ENCODE measurements at places on chromosomes 3 and 15.

GRCh38 chr3:11619946-11620652, 23.6 kb downstream of the VGLL4 start:
- DNase-seq = no peak

DNA sequence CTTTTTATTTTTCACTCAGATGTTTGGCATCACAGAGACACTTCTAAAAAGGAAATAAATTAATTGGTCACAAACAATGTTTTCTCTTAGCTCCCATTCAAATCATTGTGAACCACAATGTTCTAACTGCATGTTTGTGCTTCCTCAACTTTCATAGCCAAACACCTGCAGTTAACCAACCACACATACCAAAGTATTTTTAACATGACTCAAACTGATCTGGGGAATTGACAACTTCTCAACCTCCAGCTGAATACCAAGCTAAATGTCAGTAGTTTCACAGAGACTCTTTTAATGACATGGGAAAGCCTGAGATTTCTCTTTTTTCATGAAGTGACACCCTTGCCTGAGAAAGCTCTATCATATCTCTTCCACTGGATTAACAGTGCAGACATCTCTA, 217.9 kb upstream of the MME start:
- DNase-seq = no peak

DNA sequence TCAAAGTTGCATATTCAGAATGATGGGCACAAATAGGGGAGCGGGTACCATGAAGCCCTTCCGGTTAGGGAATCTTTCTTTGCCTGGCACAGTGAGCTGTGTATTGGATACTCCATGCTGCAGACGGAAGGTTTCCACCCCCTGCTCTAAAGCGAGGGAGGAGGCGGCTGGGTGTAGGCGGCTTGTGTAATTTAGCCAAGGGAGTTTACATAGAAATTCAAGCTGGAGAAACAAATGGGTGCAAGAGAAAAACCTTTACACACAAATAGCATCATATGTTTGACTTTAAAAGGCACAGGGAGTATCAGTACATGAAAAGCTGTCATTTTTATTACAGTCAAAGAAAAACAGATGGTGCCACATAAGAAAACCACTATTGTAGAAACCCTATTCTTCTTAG, 59.3 kb upstream of the ADCY5 start:
- no peak for DNase-seq

DNA sequence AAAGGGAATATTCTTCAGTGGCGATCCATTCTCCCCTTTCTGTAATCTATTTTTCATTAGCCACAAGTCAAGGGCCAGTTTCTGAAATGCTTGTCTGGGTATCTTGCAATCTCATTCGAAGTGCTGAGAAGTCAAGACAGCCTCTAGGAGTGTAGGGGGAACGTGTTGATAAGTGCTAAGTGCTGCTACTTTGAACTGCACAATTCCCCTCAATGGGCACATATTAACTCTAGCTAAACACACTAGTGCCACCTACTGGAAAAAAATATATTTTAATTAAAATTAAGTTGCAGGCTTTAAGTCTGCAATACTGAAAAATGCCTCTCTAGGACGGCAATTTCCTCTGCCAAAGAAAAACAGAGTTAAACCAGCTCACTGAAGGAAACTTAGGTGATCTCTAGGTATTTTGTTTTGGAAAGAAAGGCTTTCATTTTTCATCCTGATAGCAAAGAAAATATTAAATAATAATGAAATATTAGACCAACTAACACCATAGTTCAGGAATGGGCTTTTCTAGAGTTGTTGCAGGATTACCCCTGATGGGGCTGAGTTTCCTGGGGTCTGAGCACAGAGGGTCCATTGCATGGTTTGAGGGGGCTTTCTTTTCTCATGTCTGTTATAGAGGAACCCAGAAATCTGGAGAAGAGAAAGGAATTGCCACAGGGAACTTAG, 181.9 kb upstream of the KBTBD8 start:
- DNase-seq = peak; percentile 54

DNA sequence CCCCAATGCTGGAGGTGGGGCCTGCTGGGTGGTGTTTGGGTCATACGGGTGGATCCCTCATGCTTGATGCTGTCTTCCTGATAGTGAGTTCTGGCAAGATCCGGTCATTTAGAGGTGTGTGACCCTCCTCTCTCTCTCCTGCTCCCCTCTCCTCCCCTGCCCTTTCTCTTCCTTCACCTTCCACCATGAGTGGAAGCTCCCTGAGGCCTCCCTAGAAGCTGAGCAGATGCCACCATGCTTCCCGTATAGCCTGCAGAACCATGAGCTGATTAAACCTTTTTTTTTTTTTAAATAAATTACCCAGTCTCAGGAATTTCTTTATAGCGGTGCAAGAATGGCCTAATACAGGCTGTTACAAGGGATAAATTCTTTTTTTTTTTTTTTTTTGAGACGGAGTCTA, 36.3 kb upstream of the IQSEC1 start:
- no peak for DNase-seq

DNA sequence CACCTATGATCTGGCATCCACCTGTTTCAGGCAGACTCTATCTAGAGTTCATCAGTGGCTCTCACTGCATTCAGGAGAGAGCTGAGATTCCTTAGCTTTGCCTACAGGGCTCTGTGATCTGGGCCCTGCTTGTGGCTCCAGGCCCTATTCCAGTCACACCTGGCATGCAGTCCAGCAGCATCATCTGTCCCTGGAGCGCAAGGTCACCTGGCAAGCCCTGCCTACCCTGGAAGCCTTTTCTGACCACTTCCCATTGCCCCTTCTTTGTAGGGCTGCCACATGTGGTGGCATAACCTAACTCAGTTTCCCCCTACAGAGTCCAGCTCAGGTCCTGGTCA, 115.1 kb upstream of the PLXNA1 start:
- DNase-seq = no peak

DNA sequence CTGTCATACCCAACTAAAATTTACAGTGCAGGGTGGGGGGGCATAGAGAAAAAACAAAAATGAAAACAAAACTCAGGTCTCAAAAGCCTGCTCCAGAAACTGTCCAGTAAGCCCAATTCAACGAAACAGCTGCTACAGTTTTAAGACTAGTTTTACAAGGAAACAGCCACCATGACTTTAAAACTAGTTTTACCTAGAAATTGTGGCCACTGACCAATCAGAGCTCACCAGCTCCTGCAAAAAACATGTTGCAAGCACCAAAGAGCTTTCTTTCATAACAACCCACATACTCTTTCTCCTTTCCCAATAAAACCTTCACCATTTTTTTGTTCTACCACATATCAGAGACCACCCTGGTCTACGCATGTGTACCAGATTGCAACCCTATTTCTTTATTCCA, 7.3 kb upstream of the CFAP91 start:
- DNase-seq = no peak

DNA sequence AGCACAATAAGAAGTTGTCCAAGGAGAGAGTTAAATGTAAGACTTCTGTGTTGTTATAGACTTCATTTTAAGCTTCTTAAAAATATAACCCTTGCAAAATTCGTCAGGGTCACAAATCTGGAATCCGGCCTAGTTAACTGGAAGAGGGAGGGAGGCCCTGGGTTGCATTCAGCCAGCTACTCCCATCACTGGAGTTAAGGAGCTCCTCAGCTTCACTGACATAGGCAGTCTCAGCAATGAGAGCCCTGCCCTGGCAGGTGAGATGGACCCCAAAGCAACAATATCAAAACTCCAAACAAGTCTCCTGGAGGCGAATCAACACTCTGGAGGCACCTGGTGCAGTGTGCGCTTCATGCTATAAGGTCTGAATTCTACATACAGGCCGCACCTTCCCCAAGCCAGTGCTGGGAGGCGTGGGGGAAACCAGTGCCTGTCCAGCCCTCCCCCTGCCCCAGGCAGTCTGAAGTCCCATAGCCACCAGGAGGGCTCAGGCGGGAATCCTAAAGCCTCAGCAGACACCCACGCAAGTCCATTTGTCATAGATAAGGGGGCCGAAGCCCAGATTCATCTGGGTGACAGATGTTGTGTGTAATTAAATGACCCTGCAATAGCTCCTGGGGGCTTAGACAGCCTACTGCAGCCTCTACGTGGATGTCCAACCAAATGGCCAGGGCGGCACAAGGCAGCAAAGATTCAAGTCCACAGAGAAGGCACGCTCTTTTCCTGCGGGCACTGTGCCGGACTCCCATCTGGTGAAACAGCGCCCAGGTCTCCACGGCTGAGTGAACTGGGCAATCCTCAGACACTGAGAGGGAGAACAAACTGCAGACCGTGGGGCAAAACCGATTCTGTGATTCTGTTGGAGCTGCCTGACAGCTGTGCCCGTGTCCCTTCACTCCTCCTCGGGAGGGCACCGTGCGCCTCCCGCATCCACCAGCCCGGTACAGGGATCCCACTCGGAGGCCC, 64.9 kb downstream of the ATP10A start:
- DNase-seq = no peak

DNA sequence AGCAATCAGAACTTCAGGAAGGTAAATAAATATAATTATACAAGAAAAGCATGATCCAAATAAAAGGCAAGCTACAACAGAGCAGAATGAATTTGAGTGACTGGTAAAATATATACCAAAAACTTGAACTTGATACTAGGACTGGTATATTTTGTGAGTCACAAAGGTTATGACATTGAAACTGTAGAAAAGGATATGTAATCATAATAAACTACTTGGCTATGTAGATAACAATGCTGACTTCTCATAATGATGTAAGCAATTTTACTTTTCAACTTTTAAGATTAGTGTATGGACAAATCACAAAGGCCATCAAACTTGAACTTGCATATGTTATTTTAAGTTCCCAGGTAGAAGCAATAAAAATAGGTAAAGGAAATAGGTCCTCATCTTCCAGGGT, 384.5 kb upstream of the NECTIN3 start:
- no peak for DNase-seq

DNA sequence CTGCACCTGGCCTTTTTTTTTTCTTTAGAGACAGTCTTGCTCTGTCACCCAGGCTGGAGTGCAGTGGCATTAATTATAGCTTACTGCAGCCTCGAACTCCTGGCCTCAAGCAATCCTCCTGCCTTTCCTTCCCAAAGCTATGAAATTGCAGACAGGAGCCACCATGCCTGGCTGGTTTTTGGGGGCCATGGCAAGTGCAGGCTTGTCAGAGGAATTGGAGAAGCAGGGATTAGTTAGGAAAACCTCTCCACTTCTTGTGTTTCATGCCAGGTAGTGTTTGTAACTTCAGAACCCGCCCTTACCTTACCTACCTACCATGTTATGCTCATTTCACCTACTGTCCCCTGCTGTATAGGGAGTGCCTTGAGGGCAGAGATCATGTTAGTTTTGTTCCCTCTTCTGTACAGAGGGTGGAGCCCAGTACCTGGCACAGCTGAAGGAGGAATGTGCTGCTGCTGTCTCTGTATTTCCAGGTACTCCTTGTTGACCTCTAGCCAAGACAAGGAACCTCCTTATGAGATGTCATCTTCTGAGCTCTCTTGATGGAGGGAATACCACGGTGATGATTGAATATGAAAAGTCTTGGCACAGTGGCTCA, 43.8 kb downstream of the TRAK1 start:
- DNase-seq = no peak

GRCh38 chr15:38128921-38129320, 123.7 kb upstream of the SPRED1 start:
- DNase-seq = no peak

DNA sequence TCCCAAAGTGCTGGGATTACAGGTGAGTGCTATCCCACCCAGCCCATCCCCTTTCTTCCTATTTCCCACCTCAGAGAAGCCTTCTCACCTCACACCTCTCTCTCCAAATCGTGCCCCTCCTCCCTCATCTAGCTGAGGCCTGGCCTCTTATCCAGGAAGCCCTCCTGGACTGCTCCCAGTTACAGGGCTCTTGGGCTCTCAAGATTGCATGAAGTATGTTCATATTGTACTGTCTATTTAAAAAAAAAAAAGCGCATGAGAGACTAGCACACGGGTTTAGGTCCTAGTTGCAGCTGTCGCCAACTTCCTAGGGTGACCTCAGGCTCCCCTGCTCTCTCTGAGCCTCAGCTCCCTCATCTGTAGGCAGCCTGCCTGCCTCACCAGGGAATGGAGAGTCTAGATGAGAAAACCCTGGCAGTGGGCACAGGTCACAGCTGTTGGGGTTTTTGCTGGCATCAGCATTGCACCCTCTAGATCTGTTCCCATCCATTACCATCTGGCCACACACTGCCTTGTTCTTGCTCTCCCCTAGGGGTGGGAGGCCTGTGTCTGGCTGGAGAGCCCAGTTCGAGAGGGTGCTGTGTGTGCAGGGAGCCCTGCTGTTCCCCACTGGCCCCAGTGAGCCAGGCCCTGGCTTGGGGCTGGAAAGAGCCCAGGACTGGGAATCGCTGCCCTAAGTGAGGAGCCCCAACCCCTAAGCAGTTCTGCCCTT, 24.2 kb upstream of the C15orf39 start:
- no peak for DNase-seq

- DNase-seq = no peak
These were observed 168.5 kb downstream of the FAM43A start for GRCh38 chr3:194854206-194854605.

DNA sequence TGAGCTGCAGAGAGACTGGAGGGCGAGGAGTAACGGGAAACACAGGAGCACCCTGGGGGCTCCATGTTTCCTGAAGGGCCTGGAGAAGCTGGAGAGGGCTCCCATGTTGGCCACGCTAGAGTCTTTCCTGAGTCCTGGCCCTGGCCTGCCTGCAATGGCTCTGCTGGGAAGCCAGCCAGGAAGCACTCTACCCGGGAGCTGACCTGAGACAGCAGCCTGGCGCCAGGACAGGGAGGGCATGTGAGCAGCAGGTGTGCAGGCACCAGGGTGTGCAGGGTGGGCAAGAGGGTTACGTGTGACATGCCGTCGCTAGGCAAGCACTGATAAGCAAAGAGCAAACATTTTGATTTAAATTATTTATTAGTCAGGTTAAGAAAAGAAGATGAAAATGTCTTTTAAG, 301.4 kb downstream of the OCA2 start:
- DNase-seq = no peak

DNA sequence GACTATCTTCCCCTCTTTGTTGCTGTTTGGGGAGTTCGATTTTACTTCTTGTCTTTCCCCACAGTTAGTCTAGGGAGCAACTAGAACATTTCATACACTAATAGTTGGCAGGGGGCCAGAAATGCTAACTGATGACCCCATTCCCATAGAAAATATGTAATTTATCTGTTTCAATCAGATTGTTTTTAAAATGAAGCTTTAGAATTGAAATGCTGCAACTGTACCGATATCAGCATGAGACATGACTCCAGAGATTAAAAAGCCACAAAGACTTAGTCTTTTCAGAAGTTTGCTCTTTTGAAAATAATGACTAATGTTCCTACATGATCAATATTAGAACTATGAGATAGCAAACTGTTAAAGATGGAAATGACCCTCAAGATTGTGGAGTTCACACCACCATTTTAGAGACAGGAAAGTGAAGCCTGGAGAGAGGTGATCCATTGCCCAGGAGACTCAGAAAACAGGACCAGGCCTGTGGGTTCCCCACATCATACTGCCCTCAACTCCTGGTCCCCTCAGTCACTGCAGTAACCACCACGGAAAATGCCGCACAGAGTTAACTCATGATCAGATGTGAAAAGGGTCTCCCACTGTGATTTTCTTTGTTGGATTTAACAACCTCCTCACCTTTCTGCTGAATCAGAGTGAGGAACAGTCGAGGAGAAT, 130.3 kb downstream of the CHDH start:
- DNase-seq = no peak
